ENCODE measurements at places on chromosomes 7 and 10.

GRCh38 chr7:69047151-69047754 lies 551.0 kb upstream of the AUTS2 start:
- DNase-seq, result no peak

DNA sequence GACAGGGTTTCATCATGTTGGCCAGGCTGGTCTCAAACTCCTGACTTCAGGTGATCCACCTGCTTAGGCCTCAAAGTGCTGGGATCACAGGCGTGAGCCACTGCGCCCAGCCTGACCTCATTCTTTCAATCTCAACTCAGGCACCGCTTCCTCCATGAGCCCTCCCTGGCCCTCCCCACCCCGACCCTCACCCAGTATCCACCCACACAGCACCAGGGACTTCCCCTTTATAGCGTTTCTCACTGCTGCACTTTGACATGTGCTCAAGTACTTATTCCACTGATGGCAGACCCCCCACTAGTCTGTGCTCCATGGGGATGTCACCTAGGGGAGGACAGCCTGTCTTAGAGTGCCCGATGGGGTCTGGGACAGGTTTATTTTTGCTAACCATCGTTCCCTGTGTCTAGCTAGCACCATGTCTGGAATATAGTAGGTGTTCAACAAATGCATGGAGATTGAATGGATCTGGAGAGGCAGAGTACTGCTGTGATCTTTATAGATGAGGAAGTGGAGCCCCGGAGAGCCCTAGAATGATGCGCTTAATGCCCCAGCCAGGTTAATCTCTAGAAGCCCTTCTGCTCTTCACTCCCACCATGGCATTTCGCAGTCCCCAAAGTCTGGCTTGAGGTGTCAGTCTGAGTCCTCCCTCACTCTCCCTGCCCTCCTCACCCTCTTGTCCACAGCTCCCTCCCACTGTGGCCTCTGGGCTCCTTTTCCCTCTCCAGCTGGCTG lies 258.8 kb downstream of the RPS24 start:
- DNase-seq, result no peak

- DNase-seq, result no peak
Observed at GRCh38 chr10:25982107-25982506, 48.1 kb downstream of the MYO3A start.

- no peak for DNase-seq
Observed at GRCh38 chr7:76333511-76334101, 25.2 kb downstream of the YWHAG start.

DNA sequence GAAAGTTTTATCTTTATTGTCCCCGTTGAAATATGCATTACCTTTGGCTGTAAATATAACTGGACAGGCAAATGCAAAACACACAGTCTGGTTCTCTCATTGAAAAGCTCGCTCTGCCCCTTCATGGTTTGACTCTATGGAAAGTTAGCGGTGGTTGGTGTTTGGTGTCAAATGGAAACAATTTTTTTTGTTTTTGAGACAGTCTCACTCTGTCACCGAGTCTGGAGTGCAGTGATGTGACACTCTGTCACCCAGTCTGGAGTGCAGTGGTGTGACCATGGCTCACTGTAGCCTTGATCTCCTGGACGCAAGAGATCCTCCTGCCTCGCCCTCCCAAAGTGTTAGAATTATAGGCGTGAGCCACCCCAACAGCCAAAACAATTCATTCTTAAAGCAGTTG lies 149.7 kb downstream of the LRRC4 start:
- DNase-seq, result no peak

GRCh38 chr7:30159163-30159562 lies 24.4 kb downstream of the MTURN start:
- peak; percentile 29 for DNase-seq

DNA sequence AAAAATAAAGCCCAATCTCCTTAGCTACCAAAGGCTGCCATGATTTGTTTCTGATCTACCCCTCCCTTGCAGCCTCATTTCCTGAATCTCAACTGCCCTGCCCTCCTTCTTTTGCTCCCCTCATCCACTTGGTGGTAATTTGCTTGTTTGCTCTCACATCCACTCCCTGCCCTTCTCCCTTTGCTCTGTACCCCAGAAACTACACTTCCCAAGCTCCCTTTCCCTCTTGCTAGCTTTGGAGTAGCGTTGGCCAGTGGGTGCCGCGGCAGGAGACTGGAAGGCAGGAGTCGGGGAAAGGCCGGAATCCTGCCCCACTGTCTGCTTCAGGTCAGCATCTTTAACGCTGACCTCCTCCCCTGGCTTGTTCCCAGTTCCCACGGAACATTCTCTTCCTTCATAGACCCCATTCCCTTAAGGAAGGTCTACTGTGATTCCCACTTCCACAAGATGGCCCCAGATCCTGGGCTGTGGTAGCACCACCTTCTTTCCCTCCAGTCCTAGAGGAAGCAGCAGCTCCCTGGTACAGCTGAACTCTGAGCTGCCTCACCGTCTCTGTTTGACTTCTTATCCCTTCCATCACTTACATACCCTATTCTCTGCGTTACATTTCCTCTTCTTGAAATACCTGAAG lies 79.1 kb downstream of the PIK3CG start:
- no peak for DNase-seq

- DNase-seq, result no peak
Observed at GRCh38 chr10:88071879-88072278, 208.5 kb downstream of the PTEN start.

Measured in NCI-H1436 (cell line).